ENCODE measurements at places on chromosomes 4 and X. TPM values are rescaled to one million over a fixed set of nuclear protein-coding genes. Genes with fewer than 3 reads are reported as not detected.

DNA sequence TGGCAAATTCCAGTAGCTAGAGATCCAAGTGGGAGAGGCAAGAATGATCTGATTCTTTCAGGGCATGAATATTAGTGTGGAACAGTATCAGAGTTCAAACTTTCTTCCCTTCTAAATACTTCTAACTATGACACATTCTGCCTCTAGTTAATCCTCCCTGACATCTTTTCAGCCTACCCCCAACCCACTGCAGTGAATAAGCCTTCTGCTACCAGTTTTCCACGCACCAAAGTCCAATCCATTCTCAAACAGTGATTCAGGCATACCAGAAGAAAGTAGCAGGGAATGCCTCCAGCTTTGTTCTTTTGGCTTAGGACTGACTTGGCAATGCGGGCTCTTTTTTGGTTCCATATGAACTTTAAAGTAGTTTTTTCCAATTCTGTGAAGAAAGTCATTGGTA lies 155.4 kb upstream of the FTHL17 start:
- H3K4me3 ChIP-seq, result no peak overlapping the region
- DNase-seq, result no peak
- H3K36me3 ChIP-seq, result peaks cover 1% of the 10 kb centered on the region
- H3K27ac ChIP-seq, result no peak overlapping the region
- H3K4me1 ChIP-seq, result no peaks in the 10 kb centered on the region
- peaks cover 16% of the 10 kb centered on the region for H3K27me3 ChIP-seq

Gene GSX2
- total RNA-seq, result not detected

Gene GABRQ
- 0.05 TPM for total RNA-seq

Gene SMIM31
- total RNA-seq, result not detected

Gene TCEAL8
- 30.9 TPM for total RNA-seq
